ENCODE measurements at places on chromosomes 12 and 14.
A peak's percentile ranks its signal among the peaks of the same experiment; 100 is the strongest.

DNA sequence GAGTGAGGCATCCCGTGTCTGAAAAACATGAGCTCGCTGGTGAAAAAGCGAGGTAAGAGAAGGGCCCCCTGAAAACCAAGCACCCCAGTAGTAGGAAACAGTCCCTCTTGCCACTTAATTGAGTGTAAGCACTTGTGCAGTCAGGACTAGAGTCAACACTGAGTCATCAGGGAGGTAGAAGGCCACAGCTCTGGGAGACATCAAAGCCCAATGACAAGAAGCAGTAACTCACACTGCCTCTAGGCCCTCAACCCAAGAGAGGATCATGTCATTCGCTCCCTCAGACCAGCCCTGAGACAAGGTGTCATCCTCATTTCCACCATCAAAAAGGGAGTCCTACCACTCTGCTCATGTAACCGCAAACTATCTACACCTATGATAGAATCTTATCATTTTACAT is 17.8 kb downstream of the POMT2 start:
- DNase-seq = no peak

DNA sequence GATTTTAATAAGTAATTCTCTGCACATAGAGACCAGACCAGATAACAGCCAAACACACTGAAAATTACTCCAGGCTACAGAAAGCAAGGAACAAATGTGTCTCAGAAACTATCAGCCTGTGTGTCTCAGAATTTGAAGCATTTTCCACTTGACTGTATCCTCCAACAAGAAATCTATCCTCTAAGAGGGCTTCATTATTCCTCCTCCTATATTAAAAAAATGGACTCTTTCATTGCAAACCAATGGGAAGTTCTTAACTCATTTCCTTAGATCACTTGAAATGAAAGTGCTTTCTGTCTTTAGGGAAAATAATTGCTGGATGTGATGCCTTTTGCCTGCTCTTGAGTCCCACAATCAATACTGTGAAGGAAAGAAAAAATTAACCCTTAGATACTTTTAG is 2.3 kb downstream of the ST8SIA1 start:
- no peak for DNase-seq

- DNase-seq = no peak
These were observed 945.4 kb upstream of the FLRT2 start for GRCh38 chr14:84584511-84584910.

- DNase-seq = no peak
These were observed 37.9 kb downstream of the PELI2 start for GRCh38 chr14:56156096-56156495.

DNA sequence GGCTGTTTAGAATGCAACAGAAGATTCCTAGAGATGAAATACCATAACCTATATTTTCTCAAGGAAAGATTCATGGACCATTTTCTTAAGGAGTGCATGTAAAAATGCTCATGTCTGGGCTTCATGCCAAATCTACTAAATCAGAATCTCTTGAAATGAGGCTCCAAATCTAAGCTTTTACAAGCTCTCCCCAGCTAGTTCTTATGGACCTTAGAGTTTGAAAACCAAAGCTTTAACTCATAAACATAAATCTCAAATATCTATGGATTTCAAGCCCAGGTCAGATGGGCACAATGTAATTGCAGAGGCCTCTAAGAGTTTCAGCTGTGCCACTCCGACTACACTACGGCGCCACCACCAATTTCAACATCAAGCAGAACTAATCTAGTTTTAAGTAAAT is 117.3 kb upstream of the CAND1 start:
- no peak for DNase-seq

DNA sequence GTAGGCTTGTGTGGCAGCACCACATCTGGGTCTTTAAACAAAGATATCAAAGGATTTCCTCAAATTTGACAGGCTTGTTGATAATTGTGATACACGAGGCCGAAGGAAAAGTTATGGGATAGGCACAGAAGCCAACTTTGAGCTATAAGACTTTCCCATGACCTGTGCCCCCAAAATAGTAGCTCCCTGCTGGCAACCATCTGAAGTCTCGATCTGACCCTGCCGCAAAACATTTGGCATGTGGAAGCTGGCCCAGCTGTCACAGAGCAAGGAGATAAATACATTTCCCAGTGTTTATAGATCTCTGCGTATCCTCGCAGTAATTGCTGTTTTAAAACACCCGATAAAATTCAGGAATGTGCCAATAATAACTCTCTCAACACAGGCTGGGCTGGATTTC is 26.4 kb upstream of the RGS6 start:
- DNase-seq = no peak

DNA sequence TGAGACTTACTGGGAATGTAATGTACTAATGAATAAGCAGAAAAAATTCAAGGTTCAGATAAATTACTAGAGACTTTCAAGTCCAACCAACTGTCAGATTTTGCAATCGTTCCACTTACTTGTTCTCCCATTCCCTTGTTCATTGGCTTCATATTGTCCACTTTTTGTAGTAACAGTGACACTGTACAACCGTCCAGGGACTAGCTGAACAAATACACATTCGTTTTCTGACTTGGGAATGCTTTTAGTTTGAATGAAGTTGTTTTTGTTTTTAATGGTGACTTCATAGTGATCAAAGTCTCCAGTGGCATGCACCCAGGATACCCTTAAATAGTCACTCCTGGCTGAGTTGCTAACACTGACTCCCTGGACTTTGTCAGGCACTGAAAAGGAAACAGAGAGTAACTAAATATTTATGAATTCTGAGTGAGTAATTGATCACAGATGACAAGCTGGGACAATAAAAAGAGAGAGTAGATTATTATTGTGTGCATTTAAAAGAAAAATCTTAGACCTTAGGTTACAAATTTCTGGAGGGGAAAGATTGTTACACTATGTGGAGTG is 65.4 kb downstream of the PTPRB start:
- no peak for DNase-seq

DNA sequence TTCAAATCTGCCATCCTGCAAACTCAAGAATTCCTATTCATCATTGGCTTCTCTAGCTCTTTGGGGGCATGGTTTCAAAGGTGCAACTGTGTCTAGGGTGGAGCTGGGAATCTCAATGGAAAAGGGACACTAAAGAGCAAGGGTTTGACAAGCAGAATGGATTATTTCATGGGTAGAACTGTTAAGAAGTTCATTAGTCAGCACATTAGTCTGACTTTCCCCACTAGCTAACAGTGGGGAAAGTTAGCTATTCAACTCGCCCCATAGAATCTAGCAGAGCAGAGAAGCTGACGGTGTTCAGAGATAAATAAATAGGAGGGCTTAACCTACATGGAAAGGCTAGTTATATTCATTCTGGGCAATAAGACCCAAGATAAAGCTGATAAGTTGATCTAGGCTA is 153.9 kb downstream of the EMP1 start:
- DNase-seq = no peak

DNA sequence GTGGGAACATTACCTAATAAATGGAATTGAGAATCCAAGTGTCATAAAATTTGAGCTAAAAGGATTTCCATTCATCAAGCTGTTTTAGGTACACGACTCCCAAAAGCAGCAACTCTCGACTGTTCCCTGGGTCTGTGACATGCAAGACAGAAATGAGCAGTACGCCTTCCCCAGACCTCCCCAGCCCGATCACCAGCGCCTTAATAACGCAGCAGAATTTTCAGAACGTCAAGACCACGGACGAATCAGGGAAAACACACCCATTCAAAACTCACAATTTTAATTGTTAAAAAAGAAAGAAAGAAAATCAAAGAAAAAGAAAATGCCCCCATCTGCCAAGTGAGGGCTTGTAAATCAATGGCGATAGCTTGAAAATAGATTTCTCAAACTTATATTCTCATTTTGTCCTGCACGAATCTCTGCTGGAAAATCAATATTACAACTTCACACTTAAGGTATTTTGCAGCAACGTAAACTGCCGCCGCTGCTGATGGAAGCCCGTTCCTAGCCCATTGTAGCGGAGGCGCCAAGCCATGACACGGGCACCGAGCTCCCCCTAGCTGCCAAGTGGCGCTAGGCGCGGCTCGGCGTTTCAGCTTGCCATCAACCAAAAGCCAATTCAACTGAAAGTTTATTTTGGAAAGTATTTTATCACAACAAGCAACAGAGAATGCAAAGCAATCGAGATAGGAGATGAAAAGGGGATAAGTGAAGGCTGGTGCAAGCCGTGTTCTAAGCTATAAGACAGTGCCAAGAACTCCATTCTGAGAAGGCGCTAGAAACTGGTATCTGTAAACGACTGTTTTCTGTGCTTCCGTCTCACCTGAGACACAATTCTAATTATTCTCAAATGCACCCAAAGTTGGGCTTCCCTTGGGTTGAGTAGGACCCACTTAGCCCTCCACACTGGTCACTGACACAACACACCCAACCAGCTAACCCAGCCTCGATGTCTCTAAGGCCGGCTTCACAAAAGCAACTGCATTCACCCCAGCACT is 5.5 kb downstream of the BCL11B start:
- peak; percentile 55 for DNase-seq

DNA sequence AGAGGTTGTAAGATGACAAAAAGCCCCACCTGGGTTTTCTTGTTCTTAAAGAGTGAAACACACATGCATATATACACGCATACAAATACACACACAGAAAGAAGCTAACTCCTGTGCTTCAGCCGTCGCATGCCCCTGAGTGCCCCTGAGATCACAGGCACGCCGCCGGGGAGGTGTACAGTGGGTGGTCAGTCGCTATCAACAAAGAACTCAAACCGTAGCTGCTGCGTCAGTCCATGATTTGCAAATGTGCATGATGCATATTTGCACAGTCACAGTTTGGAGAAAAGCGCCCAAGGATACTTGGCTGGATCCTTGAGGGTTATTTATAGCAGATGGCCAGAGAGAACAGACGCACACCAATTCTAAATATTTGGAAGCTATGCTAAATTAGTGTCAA is 206.9 kb downstream of the TMEM132D start:
- DNase-seq = no peak

- DNase-seq = no peak
These were observed 23.8 kb upstream of the CISTR start for GRCh38 chr12:53775478-53776145.

- no peak for DNase-seq
These were observed 61.5 kb downstream of the MAP1LC3B2 start for GRCh38 chr12:116620492-116621191.

DNA sequence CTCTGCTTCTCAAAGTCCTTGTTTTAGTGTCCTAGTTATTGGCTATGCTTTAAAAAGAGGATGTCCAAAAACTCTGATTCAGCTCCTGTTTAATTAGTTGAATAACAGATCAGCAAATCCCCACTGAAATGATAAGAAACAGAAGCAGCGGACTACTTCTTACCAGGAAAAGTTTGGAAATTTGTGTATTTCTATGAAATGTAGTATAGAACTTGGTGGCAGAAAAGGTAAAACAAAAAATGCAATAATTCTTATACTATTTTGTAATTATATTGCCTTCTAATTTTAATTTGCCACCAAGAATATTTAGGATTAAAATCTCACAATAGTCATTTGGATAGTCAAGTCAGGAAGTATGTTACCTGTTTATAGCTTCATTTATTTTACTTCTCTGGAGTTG is at the start of gene OR2AP1:
TSS of gene OR2AP1 (plus strand) at position 301 of the 400 bp plus-strand sequence. CDS start 1,947 bp downstream, outside the sequence.
- no peak for DNase-seq

DNA sequence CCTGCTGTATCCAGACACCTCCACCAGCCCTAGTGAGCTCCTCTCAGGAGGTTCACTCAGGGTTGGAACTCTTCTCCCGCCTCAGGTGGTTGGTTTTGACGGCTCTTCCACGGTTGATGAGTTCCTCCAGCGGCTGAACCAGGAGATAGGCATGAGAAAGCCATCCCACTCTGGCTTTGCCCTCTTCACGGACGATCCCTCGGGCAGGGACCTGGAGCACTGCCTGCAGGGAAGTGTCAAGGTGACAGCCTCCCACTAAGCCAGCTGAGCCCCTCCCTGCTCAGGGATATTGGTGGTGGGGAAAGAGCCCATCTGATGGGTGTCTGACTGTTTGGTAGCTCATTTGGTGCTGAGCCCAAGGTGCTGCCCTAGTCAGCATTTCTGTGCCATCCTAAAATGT is 20.4 kb downstream of the PIGH start:
- DNase-seq = no peak

GRCh38 chr14:104968541-104969401 is 9.4 kb downstream of the AHNAK2 start:
- DNase-seq = no peak

DNA sequence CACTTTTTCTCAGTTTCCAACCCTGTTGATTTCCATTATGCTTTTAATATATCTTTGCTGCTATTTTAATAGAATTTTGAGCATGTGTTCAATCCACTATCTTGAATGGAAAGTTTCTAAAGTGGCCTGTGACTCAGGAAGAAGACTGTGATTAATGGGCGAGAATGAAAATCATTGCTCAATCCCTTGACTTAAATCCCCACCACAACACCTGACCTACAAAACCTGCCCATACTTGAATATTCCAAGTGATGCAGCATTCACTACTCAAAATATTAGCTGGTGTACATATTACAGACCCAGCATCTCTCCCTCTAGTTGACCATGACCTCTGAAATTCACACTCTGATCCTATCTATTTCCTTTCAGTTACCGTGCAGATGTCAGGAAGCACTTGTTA is 1.3 kb upstream of the OAS3 start:
- no peak for DNase-seq

DNA sequence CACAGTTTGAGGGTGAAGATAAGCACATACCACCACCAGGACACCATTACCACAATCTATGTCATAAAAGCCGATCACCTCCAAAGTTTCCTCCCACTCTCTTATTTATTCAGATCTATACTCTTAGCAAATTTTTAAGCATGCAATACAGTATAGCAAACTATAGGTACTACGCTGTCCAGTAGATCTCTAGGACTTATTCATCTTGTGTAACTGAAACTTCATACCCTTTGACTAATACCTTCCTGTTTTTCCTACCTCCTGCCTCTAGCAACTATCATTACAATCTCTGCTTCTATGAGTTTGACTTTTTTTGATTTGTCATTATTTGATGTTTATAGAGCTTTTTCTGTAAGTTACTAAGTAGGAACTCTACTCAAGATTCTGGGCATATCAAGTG is 84.5 kb upstream of the MANSC4 start:
- DNase-seq = no peak

DNA sequence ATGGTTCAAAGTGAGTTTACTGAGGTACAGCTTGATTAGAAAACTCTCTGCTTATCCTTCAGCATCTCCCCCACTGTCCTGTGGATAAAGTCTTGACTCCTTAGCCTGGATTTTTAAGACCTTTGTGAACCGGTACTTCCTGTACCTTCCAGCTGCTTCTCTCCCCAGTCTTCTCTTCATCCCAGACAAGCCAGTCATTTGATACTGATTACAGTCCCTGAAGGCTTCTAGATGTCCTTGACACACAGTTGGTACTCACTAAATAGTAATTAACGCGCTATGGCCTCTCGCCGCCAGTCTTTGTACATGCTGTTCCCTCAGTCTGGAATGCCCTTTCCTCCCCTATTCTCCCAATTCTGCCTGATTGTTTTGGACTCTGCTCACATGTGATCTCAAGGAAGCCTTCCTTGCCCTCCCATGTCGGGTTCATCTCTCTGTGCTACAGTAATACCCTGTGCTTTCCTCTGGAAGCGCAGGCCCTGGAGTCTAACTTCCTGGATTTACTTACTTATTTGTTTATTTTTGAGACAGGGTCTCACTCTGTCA is 50.6 kb upstream of the PTGR2 start:
- no peak for DNase-seq

- no peak for DNase-seq
These were observed 212.5 kb downstream of the CHST11 start for GRCh38 chr12:104669089-104669721.

- DNase-seq = peak; percentile 30
These were observed 60.6 kb downstream of the FBXL14 start for GRCh38 chr12:1533602-1534304.
